NCI-H1105 treated with DMSO at 0.1 percent for 48 hours (cell line): ENCODE measurements at places on chromosomes 2 and 18.

GRCh38 chr18:47926101-47926850 is 4.2 kb downstream of the SMAD2 start:
- no peak for DNase-seq

GRCh38 chr2:85353876-85354285 is 447 bp downstream of the RETSAT start:
- no peak for DNase-seq

DNA sequence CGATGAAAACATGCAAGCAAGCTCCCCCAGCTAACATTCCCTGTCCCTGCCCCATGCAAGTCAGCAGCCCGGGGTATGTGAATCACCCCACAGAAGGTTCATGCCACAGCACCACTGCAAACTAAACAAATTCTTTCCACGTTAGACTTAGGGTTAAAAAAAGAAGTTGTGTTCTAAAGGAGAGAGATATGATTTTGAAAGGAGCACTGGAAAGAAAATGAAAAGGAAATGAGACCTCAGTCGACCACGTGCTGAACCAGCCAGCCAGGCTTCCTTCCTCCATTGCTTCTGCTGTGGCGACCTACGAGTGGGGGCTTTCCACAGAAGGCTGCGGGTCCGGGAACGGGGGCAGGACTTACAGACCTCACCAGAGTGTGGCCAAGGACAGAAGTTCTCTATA is 52.0 kb downstream of the ARL4C start:
- no peak for DNase-seq

DNA sequence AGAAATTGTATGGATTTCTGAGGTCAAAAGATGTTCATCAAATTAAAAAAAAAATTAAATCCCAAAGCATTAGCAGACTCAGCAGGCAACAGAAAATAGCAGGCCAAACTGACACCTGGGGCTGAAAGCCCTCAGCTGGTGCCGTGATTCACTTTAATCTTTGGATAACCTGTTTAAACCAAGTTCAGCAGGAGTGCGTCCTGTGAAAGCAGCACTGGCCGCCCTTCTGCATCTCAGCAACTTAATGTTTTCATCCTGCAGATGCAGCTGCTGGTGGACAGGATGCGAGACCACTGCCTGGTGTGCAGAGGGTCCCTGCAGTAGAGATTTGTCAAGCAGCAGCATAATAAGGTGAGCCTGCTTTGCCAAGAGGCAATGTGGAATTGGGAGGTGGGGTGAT is 41.2 kb downstream of the CCDC68 start:
- DNase-seq: no peak

DNA sequence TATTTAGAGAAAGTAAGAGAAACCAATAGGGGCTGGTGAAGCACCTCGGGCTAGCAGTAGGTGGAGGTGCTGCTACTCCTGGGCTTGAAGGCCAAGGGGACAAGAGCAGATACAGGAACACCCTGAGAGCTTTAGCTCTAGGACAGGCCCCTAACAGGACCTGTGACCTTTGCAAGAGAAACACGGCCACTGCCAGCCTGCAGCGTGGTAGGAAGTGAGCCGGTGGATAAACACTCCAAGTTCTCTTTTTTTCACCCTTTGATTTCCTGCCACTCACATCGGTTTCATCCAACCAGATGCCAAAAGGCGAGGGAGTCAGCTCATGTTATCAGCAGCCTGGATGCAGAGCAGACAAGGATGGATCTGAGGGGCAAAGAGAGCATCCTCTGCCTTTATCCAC is 66.8 kb upstream of the SPRED2 start:
- no peak for DNase-seq
